ENCODE measurements at places on chromosomes 5 and 9.

DNA sequence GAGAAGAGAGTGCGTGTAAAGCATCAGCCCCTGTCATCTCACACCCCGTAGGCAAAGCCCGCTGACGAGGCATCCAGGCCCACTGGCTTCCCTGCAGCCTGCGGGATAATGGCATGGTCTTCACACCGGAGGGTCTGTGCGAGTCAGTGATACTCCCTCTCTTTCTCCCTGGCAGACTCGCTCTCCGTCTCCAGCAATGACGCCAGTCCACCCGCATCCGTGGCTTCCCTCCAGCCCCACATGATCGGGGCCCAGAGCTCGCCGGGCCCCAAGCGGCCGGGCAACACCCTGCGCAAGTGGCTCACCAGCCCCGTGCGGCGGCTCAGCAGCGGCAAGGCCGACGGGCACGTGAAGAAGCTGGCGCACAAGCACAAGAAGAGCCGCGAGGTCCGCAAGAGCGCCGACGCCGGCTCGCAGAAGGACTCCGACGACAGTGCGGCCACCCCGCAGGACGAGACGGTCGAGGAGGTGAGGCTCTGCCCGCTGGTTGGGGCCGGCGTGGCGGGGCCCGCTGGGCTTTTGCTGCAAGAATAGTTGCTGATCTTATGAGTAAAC, 120.7 kb upstream of the OTULINL start:
- DNase-seq: no peak

- peak; percentile 23 for DNase-seq
Measured at GRCh38 chr5:146878476-146879172, at the start of gene PPP2R2B. Gene PPP2R2B, minus strand, starts transcription at chr5:146878757.

DNA sequence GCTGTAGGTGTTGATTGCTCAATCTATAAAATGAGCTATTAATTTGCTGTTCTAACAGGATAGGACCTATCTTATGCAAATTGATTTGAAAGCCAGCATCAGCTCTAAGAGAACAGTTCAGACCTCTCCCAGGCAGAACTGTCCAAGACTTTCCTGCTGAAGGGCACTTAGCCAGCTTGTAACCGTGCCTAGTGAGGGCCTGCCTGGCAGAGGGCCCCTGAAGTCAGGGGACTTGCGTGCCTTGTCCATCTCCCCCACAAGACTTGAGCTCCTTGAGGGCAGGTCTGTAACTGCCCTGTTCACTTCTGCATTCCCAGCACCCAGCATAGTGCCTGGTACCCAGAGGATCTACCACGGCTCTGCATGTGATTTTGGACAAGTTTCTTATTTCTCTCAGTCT, 293.4 kb downstream of the CDK5RAP2 start:
- DNase-seq: no peak

DNA sequence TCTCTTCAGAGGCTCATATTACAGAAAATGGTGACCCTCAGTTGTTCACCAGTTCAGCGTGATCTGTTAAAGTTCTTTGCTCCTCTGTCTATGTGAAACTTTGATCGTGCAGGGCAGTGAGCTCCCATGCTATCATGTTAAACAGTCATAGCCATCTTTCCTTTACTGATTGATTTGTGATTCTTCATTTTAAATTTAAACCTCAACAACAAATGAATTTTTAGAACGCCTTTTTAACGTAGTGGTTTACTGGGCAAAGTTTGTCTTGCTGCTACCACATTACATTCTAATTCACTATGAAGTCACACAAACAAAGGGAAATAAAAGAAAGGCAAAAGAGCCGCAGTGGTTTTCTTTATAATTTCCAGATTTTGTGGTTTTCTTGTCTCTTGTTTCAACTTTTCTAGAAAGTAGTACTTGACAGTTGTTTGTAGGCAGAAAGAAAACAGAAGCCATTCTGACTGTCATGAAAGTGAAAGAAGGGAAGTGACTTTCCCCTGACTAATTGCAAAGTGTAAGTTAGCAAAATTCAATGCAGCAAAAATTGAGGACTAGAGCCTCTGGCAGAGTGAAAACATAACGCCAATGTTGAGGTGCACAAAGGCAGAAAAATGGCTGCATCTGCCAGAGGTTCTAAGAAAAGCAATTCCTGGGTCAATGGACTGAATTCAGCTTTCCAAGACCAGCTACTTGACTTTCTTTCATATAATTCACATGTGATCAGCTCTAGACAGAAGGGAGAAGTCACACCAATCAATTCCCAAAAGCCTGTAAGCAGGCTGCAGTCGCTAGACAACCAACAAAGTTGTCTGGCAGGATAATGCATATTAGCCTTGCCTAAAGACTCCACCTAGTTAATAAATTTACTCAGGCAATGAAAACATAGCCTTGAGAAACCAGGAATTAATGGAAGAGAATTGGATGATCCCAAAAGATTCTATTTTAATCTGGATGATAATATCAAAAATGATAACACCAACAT, 7.1 kb upstream of the IFNA6 start:
- no peak for DNase-seq

- no peak for DNase-seq
Measured at GRCh38 chr9:121770415-121771273, 119.2 kb downstream of the DAB2IP start.

- DNase-seq: no peak
Measured at GRCh38 chr5:171647904-171648260, 137.7 kb upstream of the SMIM23 start.

DNA sequence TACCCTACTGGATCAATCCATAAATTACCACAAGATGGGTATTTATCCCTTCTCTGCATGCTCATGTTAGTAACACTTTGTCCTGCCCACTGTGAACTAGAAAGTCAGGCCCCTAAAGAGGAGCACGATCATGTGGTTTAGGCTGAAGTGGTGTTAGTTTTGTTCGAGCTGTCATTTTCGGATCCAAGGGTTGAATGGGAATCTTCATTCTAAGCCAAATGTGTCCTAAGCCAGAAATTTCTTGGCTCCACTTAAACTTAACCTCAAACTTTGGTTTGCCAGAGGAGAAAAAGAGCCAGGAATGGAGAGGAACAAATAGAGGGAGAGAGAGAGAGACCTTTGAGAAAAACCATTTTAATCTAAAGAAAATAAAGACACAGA, 837.7 kb upstream of the ZNF608 start:
- DNase-seq: no peak

DNA sequence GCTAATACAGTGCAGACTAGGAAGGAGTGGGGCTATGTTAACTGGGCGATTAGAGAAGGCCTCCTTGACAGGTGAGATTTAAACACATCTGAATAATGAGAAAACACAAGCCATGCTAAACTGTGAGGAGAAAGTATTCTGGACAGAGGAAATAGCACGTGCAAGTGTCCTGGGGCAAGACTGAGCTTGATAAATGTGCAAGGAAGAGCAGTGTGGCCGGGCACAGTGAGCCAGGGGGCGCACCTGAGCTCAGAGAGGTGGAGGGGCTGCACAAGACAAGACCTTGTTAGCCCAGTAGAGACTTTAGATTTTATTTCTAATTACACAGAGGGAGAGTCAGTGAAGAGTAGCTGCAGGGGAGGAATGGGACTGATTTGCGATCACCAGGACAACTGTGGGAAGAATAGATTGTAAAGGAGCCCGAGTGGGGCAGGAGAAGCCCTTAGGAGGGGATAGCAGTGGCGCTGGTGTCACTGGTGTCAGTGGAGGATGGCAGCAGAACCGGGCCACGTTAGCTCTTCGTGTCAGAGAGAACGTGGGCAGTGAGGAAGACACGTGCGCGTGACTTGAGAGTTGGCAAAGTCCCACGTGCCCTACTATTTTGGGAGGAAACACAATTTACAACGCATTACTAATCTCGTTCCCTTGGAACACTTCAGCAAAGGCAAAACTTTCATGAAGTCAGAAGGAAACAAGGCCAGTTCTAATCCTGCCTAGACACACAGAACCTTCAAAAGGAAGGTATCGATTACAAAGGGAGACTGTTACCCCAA, 17.9 kb upstream of the C5orf47 start:
- no peak for DNase-seq

GRCh38 chr5:105952875-105953274, 1717.9 kb downstream of the EFNA5 start:
- DNase-seq: no peak

DNA sequence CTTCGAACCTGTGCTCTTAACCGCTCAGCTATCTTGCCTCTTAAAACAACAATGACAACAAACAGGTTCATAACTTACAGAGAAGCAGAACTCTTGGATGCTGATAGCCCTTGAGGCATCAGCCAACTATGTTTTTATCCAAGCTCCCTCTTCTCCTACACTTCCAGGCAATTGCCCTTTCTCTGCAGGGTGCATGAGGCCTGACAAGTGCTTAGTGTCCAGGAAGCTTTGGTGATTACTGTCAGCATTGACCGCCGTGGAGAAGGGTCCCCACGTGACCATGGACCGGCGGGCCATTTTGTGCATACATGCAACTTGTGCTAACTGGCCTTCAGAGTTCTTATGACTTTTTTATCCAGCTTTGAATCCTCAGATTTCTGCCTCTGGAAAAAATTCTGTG, 71.2 kb downstream of the ADCY2 start:
- DNase-seq: no peak

DNA sequence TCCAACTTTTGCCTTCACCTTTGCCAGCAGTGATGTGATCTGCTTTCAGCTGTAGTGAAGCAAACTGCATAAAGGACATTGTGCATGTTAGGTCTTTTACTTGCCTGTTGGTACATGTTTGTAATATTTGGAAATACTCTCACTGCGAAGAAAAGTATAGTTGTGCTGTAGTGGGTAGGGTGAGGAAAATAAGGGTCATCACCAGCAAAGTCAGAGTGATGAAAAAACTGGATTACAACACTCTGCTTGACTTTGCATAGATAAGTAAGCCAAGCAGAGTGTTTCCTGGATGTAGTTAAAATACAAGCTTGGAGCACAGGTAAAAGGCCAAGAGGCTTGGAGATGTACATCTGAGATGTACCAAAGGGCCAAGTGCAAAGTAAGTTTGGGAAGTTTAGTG, 16.7 kb downstream of the TGFBR1 start:
- no peak for DNase-seq

DNA sequence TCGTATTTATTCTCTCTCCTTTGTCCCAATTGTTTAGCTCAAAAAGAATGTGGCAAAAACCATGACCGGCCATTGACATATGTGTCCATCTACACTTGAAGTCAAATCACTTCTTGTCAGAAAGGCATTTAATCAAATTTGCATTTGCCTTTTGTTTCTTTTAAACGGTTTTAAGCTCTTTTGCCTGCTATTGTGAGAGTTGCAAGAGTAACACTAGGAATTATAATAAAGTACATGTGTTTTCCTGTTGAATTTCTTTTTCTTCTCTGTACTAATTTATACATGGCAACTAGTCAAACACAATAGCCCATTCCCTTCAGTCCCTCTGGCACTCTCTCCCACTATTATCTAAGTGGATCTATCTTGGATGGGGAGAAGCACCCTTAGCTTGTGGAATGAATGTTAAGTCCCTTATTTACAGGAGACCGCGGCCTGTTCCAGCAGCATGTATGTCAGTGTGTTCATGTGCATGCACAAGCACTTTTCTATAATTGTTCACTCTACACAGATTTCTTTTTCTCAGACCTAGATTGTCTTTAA, 3.2 kb downstream of the ADAMTSL1 start:
- DNase-seq: no peak

DNA sequence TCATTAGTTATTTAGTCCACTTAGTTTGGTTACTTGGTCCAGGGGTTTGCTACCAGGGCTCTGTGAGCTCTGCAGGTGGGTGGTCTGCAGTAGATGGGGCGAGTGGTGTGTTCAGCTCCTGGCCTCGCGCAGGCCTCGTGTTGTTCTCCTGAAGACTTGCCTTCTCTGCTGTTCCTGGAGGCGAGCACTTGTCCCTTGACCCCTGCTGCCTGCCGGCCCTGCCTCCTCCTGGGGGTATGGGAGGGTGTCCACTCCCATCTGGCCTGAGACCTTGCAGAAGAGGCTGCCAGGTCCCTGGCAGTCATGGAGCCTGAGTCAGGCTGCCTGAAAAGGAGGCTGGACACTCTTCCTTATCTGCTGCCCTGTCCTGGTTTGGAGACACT, 137.0 kb downstream of the CACNA1B start:
- DNase-seq: no peak

GRCh38 chr5:72955143-72955767, 586 bp upstream of the FCHO2 start:
- DNase-seq: no peak

DNA sequence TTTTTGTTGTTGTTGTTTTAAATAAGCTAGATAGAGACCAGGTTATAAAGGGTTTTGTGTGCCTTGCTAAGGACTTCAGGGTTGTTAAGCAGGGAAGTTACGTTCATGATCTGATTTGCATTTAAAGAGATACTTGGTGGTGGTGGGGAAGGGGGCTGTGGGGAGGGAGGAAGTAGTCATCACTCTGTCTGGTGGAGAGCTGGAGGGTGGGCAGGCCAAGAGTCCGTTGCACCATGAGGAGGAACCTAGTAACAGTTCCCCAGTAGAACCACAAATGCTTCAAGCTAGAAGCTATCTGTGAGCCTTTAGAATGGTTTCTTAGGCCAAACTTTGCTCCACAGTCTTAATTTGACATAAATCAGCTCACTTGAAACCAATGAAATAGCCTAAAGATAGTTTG, 18.7 kb upstream of the ROPN1L start:
- DNase-seq: no peak

DNA sequence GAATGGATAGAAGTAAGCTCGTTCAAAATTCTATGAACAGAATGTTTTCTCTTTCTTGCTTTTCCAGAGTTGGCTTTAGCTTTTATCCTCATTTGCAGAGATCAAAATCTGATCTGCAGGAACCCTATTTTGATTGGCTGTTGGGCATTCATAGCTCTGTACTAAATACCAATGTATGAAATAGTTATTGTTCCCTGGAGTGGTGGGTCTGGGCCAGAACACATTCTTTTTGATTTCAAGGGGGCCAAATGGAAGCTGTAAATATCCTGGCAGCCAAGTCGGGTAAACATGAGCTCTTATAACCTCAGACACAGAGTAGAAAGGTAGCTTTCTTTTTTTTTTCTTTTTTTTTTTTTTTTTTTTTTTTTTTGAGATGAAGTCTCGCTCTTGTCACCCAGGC, 241.5 kb downstream of the PDZD2 start:
- DNase-seq: no peak

DNA sequence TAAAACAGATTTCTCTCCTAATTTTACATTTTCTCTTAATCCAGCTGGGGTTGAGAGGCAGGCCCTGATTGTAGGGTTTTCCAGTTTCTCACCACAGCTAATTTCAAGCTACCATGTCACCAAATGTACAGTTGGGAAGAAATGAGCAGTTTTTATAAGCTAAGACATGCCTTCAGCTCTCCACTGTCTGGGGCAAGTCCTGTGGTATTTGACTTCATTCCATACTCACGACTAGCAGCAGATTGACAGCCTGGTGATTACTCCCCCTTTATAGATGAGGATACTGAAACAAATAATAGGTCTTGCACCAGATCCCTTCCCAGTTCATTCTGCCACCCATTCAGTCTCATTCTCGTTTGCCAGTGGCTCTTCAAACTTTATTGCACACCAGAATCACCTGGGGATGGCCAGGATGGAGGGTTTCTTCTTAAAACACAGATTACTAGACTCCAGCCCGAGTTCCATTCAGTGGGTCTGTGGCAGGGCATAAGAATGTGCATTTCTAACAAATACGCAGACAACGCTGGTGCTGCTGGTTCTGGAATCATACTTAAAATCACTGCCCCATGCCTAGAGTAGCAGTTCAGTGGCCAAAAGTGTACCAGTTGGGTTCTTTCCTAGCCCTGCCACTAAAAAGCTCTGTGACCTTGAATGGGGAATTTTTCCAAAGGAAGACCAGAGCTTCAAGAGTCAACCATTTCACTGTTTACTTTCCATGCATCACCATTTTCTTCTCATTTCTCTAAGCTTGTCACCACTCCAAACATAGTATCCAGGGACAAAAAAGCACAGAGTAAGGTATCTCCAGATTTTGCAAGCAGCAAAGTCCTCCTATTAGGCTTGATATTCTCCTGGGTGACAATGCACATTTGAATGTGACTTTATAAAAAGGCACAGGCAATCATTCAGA, 64.3 kb downstream of the CSNK1A1 start:
- peak; percentile 55 for DNase-seq

Measured in RWPE1 (cell line).